ENCODE measurements at places on chromosomes 4 and X. TPM values are rescaled to one million over a fixed set of nuclear protein-coding genes. Genes with fewer than 3 reads are reported as not detected.

DNA sequence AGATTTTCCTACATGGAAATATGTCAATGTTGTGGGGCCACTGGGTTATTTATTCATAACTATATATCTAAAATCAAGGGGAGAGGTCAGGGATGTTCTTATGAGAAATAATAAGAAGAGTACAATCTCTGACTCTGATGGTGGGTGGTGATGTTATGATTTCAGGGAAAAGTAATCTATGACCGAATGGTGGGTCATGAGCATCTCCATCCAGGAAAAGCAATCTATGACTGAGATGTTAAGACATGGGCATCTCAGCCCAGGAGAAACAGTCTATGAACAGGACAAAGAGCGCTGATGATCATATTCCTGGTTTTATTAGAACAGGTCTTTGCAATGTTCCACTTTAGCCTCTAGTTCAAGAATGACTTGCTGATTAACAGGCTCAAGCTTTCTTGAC, 137.1 kb downstream of the ARSF start:
- DNase-seq: no peak

DNA sequence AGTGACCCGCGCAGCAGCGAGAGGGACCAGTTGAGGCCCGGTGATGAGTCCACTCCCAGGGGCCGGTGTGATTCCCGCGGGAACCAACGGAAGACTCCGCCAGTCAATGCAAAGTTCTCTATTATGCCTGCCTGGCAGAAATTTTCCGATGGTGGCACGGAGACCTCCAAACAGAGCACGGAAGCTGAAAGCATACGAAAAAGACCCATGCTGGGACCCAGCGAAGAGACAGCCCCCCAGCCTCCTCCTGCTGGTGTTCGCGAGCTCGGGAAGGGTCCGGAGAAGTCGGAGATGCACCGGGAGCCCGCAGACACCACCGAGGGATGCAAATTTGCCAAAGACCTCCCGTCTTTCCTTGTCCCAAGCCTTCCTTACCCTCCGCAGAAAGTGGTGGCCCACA, 71.7 kb downstream of the AASDH start:
- no peak for DNase-seq

GPR82 gene
- 0.08 TPM for polyA plus RNA-seq

USP46 gene
- polyA plus RNA-seq: 30.5 TPM

GRCh38 chrX:39516427-39516841, 581.3 kb downstream of the BCOR start:
- no peak for DNase-seq

DNA sequence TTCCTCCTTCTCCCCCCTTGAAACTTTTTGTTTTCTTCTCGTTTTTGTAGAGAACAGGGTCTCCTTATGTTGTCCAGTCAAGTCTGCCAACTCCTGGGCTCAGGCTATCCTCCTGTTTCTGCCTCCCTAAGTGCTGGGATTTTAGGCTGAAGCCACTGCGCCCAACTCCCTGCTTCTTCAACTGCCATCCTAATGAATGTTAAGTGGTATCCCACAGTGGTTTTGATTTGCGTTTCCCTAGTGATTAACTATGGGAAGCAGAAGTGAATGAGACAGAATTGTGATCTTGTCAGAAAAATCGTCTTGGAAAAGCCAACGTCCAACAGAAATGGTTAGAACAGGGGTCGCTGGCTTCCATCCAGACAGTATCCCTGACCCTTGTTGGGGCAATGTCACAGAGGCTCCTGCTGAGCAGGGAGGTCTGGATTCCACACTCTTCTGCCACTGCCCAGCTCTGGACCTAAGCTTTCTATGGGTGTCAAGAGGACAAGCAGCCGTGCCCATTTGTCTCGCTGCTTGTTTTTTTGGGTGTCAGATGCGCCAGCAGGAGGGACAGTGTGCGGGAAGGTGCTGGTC, 869 bp upstream of the ADD1 start:
- no peak for DNase-seq

ALAS2 gene
- 19.2 TPM for polyA plus RNA-seq

SLC38A5 gene
- 10.5 TPM for polyA plus RNA-seq

DNA sequence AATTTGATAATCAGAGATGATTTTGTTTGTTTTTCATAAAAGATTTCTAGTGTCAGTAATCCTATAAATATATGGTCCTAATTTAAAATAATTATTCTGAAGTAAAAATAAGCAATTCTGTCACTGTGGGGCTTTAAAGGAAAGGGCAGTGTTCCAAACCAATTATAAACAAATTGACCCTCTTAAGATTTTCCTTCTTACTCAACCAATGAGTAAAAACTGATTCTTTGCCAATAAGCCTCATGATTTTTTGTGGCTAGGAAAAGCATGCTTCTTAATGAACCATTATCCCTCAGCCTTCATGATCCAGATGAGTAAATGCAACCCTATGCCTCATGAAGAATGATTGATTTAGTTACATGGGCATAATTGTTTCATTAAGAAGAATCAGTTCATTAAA, 1010.4 kb downstream of the ADGRL3 start:
- no peak for DNase-seq

DNA sequence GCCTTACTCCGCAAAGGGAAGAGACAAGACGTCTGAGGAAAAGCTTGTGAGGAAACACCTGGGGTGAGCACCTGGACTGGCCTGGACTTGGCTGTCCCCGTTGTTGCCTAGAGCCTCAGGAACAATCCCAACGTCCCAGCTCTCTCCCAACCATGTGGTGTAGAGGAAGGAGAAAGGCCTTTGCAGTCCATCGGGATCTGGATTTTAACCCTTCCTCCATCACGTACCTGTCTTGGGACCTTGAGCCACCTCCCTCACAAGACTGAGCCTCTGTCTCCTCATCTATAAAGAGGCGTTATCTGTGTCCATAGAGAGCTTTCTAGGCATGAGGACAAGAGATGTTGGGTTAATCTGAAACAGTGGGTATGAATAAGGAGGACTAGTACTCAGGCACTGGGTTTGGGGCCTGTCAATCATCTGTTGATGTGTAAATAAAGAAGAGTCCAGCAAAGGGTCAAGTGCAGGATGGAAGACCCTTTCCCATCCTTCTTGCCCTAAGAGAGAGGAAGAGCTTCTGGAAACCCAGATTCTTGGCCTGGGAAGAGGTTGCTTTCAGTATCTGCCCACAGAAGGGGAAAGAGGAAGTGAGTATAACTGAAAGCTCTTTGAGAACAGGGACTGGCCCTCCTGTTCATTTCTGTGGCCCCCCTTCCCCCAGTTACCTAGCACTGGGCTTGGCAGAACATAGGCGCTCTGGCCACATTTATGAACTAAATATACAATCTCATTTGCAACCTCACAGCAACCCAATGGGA, 137.1 kb downstream of the PJA1 start:
- DNase-seq: peak; percentile 21

GRCh38 chr4:38062088-38062775, 102.0 kb downstream of the PTTG2 start:
- DNase-seq: peak; percentile 86

DNA sequence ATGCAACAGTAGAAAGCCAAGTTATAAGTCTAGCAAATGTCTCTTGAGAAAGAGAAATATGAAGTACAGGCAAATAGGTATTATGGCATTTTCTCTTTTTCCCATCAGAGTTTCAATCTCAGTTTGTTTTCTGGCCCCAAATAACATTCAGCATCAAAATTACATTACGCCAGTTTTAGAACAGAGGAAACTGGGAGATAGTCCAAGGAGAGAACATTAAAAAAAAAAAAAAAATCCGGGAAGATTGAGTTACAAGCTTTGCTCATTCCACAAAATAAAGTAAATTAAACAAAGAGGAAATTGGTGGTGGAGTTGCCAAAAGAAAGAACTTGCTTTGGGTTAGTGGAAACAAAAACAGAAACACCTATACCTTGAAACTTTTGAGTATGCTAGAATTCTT, 50.4 kb upstream of the IL13RA2 start:
- DNase-seq: no peak

HTN1 gene
- polyA plus RNA-seq: not detected

- DNase-seq: no peak
Observed at GRCh38 chrX:2484721-2485648, 15.8 kb downstream of the DHRSX start.
